ENCODE measurements at places on chromosomes 5 and 9.

DNA sequence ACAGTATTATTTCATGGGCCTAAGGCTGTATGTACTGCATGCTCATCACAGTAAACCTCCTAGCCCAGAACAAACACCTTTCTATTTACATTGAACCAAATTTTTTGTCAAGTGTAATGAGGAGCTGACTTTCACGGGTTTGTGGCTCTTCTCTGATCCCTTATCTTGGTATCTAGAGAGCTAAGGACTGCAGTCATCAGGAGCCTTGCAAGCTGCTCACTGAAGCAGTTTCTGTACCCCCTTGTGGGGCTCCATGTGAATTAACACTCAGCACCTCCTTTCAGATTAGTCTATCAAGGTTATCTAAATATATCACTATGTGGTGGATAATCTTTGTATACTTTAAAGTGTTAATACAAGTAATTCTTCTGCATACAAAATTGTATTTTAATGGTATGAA lies 108.2 kb downstream of the AUH start:
- H3K4me3 ChIP-seq = no peak overlapping the region
- H3K36me3 ChIP-seq = peaks cover 11% of the 10 kb centered on the region
- H3K27me3 ChIP-seq = no peaks in the 10 kb centered on the region
- peaks cover 27% of the 10 kb centered on the region for H3K4me1 ChIP-seq
- no peak overlapping the region for H3K27ac ChIP-seq

GRCh38 chr9:134591573-134591981 lies 50.0 kb upstream of the COL5A1 start:
- H3K27ac ChIP-seq = no peak overlapping the region
- no peaks in the 10 kb centered on the region for H3K4me1 ChIP-seq
- H3K27me3 ChIP-seq = no peaks in the 10 kb centered on the region
- no peaks in the 10 kb centered on the region for H3K36me3 ChIP-seq
- H3K4me3 ChIP-seq = no peak overlapping the region

DNA sequence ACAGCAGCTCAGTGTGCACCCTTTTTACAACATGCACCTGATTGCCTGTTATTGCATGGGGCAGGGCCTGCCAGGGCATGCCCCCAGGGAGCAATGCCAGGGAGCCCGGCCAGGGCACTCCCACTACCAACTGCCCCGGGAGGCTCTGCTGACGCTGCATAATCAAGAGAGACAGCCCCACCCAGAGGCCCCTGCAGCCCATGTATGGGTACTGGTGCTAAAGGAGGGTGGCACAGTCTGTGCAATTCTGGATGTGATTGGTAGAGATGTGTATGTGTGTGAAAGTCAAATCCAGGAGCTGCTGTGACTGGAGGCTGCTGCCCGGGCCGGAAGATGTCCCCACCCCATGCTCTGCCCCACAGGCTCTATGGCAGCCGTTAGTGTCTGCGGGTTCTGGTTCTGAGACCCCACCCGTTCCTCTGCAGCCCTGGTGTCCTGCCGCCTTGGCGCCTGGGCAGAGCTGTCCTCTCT lies 3.9 kb upstream of the NEURL1B start:
- H3K4me1 ChIP-seq = peaks cover 12% of the 10 kb centered on the region
- no peak overlapping the region for H3K27ac ChIP-seq
- H3K27me3 ChIP-seq = peaks cover 26% of the 10 kb centered on the region

GRCh38 chr9:133124123-133124906 lies 3.3 kb upstream of the RALGDS start:
- no peaks in the 10 kb centered on the region for H3K27me3 ChIP-seq
- peaks cover 55% of the 10 kb centered on the region for H3K4me1 ChIP-seq
- H3K27ac ChIP-seq = peak overlapping the region; percentile 69
- no peak for DNase-seq

- H3K27ac ChIP-seq = no peak overlapping the region
- no peaks in the 10 kb centered on the region for H3K4me1 ChIP-seq
- no peak for DNase-seq
- peaks cover 2% of the 10 kb centered on the region for H3K27me3 ChIP-seq
- no peaks in the 10 kb centered on the region for H3K36me3 ChIP-seq
These were observed 88.1 kb upstream of the PTPRD start for GRCh38 chr9:10700915-10701314.

GRCh38 chr9:98226516-98226915 lies 28.9 kb downstream of the TBC1D2 start:
- H3K27ac ChIP-seq = no peak overlapping the region
- peaks cover 2% of the 10 kb centered on the region for H3K36me3 ChIP-seq
- DNase-seq = no peak
- no peaks in the 10 kb centered on the region for H3K27me3 ChIP-seq
- H3K4me3 ChIP-seq = no peak overlapping the region

GRCh38 chr5:50767588-50767987 lies 101.2 kb downstream of the PARP8 start:
- no peaks in the 10 kb centered on the region for H3K27me3 ChIP-seq
- no peak overlapping the region for H3K4me3 ChIP-seq
- no peak overlapping the region for H3K27ac ChIP-seq
- no peak for DNase-seq

DNA sequence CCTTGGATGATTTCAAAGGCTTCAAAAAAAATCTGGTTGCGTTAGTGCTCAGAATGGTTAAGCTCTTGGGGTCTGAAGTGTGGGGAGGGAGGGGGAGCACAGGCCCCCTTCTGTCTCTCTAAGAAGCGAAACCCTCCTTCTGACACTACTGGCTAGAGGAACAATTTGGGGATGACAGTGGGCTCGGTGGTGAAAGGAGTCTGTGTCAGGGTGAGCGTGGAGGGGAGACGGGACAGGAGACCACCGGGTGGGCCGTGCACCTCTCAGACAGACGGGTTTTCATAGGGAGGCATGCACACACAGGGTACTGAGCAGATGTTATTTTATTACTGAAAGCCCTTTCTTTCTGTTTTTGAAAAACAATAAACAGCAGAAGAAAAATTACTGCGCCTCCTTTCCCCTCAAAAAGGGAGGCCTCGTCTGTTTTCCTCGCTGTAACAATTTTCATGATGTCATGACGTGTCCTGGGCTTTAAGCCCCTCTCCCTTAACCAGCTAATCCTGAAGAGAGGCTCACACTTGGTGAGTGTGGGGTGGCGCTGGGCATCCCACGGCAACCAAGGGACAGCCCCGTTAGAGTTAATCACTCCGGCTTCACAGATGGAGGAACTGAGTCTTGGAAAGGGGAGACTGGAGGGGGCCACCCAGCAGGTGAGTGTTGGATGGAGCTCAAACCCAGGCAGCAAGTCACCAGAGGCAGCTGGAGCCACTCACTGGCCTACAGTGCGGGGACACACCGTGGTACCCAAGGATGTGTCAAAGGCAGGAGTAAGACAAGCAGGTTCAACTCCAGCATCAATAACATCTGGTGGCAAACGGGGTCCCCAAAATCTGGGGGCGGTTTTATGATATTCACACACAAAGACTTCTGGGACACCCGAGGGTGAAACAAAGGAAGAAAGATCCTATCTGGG lies 53.4 kb downstream of the PTCH1 start:
- DNase-seq = peak; percentile 40
- H3K4me3 ChIP-seq = peak overlapping the region; percentile 81
- H3K36me3 ChIP-seq = peaks cover 27% of the 10 kb centered on the region
- H3K4me1 ChIP-seq = peaks cover 36% of the 10 kb centered on the region
- peak overlapping the region; percentile 83 for H3K27ac ChIP-seq

- H3K27ac ChIP-seq = no peak overlapping the region
- DNase-seq = no peak
- H3K27me3 ChIP-seq = no peaks in the 10 kb centered on the region
- peaks cover 12% of the 10 kb centered on the region for H3K4me1 ChIP-seq
- H3K36me3 ChIP-seq = no peaks in the 10 kb centered on the region
These were observed 55.7 kb downstream of the THBS4 start for GRCh38 chr5:80090884-80091166.

DNA sequence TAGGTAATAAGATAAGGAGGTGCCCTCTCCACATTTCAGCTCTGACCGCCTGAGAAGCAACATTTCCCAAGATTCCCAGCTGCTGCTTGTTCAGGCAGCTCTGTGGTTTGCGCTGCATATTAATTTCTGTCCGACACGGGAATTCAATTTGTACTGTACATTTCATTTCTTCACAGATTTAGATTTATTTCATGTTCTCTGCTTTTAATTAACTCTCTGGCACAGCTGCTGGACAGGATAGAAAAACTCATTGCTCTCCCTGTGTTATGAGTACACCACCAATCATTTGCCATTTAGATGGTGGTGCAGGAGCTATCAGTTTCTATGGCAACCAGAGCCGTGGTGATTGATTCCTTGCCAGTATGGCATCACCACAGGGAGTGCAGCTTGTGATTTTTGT lies 558.5 kb downstream of the DMRTA1 start:
- H3K36me3 ChIP-seq = no peaks in the 10 kb centered on the region
- no peak for DNase-seq
- no peak overlapping the region for H3K4me3 ChIP-seq
- no peaks in the 10 kb centered on the region for H3K27me3 ChIP-seq

- H3K4me1 ChIP-seq = peaks cover 5% of the 10 kb centered on the region
- no peak overlapping the region for H3K27ac ChIP-seq
- no peak for DNase-seq
- no peaks in the 10 kb centered on the region for H3K36me3 ChIP-seq
- no peak overlapping the region for H3K4me3 ChIP-seq
These were observed 397.1 kb downstream of the DMAC1 start for GRCh38 chr9:7402334-7403027.

DNA sequence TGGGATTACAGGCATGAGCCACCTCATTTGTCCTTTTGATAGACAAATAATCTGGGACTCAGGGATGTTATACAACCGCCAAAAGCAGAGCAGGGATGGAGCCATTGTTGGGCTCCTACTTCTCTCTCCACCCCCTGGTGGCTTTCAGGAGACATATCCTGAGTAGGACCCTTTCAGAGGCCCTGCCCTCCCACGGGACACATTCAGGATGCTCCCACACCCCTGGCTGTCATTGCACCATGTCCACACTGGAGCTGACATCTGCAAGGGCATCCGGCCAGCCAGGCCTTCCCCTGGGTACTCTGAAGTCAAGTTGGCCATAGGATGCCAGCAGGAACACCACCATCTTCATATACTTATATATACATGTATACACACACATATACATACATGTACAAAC lies 181.8 kb downstream of the SYK start:
- no peaks in the 10 kb centered on the region for H3K36me3 ChIP-seq
- no peak for DNase-seq
- H3K4me3 ChIP-seq = no peak overlapping the region
- H3K27ac ChIP-seq = no peak overlapping the region

DNA sequence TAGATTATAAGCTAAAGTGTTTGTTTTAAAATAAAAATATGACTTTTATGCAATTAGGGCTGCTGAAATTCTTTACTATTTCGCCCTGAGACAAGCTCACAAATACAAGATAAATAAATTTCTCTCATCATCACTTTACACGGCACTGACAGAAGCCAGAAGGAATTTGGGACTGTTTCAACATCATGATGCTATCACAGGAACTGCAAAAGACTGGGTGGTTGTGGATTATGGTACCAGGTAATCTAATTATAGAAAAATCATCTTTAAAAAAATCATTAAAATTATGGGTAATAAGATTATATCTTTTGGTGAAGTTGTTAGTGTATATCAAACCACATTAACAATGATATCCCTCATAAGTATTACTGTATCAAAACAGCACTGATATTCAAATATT lies 95.0 kb downstream of the MAN2A1 start:
- no peak overlapping the region for H3K4me3 ChIP-seq
- peaks cover 3% of the 10 kb centered on the region for H3K4me1 ChIP-seq
- no peak for DNase-seq
- peaks cover 29% of the 10 kb centered on the region for H3K36me3 ChIP-seq

DNA sequence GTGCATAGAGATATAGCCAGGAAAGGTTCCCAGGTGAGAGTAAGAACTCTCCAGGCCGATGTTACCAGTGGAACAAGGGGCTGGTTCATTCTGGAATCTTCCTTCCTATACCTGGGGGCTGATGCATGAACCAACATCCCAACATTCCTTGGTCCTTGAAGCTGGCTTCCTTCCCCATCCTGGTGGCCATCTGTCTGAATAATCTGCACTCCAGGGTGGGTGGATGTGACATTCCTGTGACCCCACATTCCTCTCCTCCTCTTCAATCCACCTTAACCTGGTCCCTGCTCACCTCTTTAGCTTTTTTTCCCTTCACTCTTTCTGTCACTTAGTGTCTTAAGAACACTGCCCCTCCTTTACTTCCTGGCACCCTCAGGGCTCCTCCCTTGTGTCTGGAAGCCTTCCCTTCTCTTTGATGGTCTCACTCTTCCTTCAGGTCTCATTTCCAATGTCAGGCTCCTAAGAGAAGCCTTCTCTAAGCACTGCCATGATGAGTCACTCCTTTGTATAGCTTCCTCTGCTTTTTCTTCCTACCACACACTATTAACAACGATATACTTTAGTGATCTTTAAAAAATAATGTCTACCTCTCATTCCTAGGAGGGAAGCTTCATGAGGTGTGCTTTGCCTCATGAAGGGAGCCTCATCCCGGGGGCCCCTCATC lies 80.3 kb downstream of the BOD1 start:
- peaks cover 3% of the 10 kb centered on the region for H3K27me3 ChIP-seq
- H3K4me3 ChIP-seq = no peak overlapping the region
- no peaks in the 10 kb centered on the region for H3K36me3 ChIP-seq
- no peak overlapping the region for H3K27ac ChIP-seq
- no peaks in the 10 kb centered on the region for H3K4me1 ChIP-seq

DNA sequence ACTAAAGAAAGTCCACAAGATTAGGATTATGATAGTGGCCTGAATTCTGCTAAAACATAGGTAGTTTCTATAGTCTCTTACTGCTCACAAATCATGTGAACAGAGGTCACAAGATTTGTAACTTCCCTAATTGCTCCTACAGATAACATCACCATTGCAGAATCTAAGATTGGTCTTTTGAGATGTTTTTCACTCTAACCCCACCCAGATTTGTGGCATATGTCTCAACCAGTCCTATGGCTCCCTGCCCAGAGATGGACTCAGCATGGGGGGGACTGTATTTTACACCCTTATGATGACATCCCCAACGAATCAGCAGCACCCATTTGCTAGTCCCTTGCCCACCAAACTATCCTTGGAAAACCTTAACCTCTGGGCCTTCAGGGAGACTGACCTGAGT lies 1046.2 kb downstream of the CDH12 start:
- H3K4me3 ChIP-seq = no peak overlapping the region
- H3K27me3 ChIP-seq = peaks cover 1% of the 10 kb centered on the region
- no peaks in the 10 kb centered on the region for H3K4me1 ChIP-seq
- no peaks in the 10 kb centered on the region for H3K36me3 ChIP-seq
- H3K27ac ChIP-seq = no peak overlapping the region
- no peak for DNase-seq

DNA sequence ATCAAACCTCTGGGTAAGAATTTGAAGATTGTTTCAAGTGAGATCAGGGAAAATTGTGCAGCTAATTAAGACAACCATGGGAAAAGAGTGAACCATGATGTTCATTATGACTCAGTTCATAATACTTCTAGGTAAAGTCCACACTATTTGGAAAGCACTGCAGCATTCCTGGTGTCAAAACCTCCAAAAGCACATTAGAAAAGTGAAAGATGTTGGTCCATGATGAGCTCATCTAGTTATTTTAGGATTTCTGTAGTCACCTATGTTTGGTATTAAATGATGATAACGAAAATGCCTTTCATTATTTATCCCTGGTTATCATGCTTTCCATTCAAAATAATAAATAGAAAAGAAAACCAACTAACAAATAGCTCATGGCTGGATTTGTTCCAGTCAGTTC lies 49.1 kb downstream of the PTCD2 start:
- peaks cover 1% of the 10 kb centered on the region for H3K36me3 ChIP-seq
- DNase-seq = no peak
- no peaks in the 10 kb centered on the region for H3K27me3 ChIP-seq
- H3K4me1 ChIP-seq = peaks cover 4% of the 10 kb centered on the region
- no peak overlapping the region for H3K4me3 ChIP-seq

All from activated naive CD8-positive, alpha-beta T cell treated with anti-CD3 and anti-CD28 coated beads, Interleukin-2, amount 10 ng/mL, durations not matched to agents 7 days and 5 days (primary cell).